Urinary bladder (tissue), 4 donors: ENCODE measurements at places on chromosomes 2 and 18. TPM values are rescaled to one million over a fixed set of nuclear protein-coding genes. Genes with fewer than 3 reads are reported as not detected.

The CEP192 gene
- total RNA-seq: 69.8 TPM

The MLPH gene
- total RNA-seq: 11.7 TPM

- DNase-seq: no peak
Observed at GRCh38 chr2:168114040-168114439, 133.4 kb downstream of the STK39 start.

DNA sequence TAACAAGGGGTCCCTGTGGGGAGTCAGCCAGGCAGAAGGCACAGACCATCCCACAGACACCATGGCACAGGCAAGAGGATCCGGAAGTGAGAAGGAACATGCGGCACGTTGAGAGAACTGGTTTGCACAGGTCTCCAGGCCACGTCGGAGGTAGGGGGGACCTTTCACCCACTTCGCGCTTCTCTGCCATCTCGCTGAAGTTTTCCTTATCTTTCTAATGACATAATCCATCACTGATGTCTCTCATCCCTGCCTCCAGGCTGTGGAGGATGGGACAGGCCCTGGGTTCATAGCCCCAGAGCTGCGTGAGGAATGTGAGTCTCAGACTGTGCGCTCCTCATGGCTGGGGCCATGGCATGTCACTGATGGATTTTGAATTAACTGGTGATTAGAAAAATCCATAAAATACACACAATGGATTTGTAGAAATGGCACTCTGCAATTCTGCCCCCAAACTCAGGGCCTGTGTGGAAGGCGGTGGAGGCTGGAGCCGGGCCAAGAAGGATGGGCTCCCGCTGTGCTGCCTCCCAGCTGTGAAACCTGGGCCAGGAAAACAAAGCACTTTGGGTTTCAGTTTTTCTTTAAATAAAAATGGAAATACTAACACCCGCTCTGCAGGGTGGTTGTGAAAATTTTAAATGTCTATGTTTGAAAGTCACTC is 113.3 kb upstream of the ALKAL2 start:
- no peak for DNase-seq

- DNase-seq: no peak
Observed at GRCh38 chr2:28343971-28344715, 48.5 kb upstream of the FOSL2 start.

The TEX44 gene
- total RNA-seq: not detected

DNA sequence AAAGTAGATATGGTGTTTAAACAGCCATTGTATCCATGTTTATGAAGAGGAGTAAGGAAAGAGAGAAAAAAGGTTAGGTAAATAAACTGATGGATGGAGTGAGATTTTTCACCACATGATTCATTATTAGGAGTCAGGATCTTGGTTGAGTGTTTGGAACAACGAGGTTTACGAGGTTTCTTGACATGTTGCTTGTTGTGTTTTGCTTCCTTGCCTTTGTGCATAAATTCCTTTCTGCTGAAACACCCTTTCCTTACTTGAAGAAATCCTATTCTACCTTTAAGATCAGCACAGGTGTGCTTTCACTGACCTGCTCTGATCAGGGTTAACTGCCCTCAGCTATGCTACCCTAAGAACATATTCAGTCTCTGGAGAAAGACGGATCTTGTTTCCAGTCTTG is 66.6 kb downstream of the EFEMP1 start:
- no peak for DNase-seq

DNA sequence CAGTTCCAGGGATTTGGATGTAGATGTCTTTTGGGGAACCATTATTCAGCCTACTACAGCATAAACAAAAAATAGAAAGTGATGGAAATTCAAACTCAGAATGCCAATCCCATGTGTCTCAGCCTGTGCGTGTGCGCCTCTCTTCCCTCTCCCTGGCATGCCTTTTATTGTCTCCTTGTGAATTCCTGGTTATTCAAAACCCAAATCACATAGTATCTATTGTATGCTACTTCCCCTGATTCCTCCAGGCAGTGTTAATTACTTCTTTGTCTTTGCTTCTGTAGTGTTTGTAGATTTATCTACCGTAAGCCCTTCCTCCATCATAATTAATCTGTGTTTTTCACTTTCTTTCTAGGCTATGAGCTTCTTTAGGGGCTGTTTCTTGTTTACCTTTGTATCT is 38.9 kb downstream of the RHBDD1 start:
- DNase-seq: no peak

The XPO1 gene
- total RNA-seq: 550 TPM

DNA sequence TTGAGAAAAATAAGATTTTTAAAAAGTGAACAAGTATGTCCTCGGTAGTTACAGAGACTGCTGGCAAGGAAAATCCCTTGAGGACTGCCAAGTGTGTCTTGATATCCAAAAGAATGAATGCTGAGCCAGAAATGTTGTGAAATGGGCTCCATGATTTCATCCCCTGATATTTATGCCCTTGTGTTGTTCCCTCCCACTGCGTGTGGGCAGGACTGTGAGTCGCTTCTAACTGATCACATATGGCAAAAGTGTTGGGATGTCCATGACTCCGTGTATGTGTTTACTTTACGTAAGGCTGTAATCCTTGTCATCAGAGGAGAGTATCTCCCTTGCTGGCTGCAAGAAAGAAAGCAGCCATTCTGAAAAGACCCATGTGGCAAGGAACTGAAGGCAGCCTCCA is 285.1 kb downstream of the SS18 start:
- no peak for DNase-seq

GRCh38 chr18:13502585-13502984 is 223.8 kb downstream of the FAM210A start:
- DNase-seq: no peak

DNA sequence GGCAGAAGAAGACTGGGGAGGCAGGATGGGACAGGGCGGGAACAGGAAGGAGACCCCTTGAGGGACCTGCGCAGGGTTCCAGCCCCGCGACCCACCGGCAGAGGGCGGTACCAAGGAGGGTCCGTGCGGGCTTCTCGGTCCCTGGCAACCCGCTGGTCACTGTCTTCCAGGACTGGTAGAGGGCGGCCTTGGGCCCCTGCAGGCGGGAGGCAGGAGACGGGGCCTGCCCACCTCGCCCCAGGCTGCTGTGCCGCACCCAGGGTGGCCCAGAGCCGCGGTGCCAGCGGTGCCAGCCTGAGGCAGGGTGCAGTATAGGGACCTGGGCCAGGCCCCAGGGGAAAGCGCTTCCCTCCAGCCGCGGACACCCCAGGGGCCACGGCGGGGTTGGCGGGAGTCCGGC is 34.5 kb downstream of the NEURL3 start:
- no peak for DNase-seq

- DNase-seq: no peak
Observed at GRCh38 chr2:68653538-68653982, 10.2 kb downstream of the PROKR1 start.

DNA sequence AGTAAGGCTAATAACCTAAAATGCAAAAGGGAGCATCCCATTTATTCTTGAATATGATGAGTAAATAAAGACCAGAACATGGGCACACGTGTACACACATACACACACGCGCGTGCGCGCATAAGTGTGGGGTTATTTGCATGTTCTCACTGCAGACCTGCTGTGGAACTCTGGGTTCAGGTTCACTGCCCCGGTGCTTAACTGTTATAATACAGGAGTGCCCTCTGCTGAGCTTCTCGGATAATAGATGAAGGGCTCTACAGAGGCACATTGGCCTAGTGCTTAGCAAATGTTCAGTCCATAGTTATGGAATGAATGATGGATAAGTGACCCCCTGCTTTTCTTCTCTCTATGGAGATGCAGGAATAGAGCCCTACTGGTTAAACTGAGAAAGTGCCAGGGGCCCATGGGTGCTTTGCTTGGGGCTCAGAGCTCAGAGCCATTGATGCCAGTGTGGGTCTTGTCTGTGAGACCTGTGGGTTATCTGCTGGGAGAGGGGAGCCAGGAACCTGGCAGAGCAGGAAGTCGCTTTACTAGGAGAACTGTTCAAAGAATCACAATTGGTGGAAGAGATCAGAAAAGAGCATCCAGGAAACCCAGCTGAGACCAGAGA is 3.6 kb upstream of the ARL4C start:
- DNase-seq: no peak

The ZC3H15 gene
- 82.2 TPM for total RNA-seq
